ENCODE measurements at places on chromosomes 11 and 22.

DNA sequence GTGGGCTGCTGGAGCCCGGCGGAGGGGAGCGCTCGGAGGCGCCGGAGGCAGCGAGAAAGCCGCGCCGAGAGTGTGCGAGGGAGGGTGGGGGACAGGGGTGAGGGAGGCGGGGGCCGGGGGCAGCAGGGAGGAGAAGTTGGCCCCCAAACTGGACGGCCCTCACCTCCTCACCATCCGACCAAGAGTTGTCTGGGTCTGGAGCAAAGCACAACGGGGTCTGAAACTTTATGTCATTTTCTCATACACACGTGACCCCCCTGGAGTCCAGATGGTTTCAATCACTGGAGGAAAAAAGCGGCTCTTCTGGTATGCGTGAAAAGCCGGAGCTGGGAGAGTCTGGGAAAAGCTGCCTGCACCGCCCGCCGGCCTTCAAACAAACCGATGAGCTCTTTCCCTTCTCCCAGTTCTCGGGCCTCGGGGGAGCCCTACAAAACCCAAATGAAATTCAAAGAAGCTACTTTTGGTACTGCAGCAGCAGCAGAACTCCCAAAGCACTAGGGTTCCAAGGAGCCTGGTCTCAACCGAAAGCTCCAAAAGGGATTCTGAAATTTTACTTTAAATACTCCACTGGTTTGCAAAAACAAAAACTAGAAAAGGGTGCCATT, 39.7 kb upstream of the AKIP1 start:
- no peak overlapping the region for H3K27ac ChIP-seq
- H3K4me3 ChIP-seq, result peak overlapping the region; percentile 63
- no peaks in the 10 kb centered on the region for H3K36me3 ChIP-seq

GRCh38 chr11:62652161-62653006, 718 bp downstream of the INTS5 start:
- peaks cover 6% of the 10 kb centered on the region for H3K4me1 ChIP-seq
- H3K27ac ChIP-seq, result peak overlapping the region; percentile 62
- no peaks in the 10 kb centered on the region for H3K27me3 ChIP-seq
- H3K4me3 ChIP-seq, result peak overlapping the region; percentile 93
- no peaks in the 10 kb centered on the region for H3K36me3 ChIP-seq

GRCh38 chr22:43310311-43310710, 32.9 kb downstream of the SCUBE1 start:
- DNase-seq, result no peak
- H3K27me3 ChIP-seq, result peaks cover 10% of the 10 kb centered on the region
- no peaks in the 10 kb centered on the region for H3K4me1 ChIP-seq

DNA sequence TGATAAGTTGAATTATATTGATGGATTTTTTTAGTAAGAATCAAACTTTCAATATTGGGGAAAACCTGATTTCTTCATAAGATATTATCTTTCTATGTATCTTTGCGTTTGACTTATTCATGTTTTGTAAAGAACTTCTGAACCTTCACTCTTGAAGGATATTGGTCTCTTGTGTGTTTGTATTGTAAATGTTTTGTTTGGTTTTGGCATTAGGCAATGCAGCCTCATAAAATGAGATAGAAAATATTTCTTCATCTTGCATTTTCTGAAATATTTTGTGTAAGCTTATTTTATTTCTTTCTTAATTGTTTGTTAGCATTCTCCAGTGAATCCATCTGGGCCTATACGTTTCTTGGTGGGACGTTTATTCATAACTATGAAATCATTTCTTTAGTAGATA, 271.9 kb downstream of the RAB38 start:
- H3K4me3 ChIP-seq, result no peak overlapping the region
- H3K4me1 ChIP-seq, result no peaks in the 10 kb centered on the region
- no peaks in the 10 kb centered on the region for H3K27me3 ChIP-seq
- H3K27ac ChIP-seq, result no peak overlapping the region
- H3K36me3 ChIP-seq, result no peaks in the 10 kb centered on the region
